ENCODE measurements at places on chromosomes 16 and 17.
A peak's percentile ranks its signal among the peaks of the same experiment; 100 is the strongest.

DNA sequence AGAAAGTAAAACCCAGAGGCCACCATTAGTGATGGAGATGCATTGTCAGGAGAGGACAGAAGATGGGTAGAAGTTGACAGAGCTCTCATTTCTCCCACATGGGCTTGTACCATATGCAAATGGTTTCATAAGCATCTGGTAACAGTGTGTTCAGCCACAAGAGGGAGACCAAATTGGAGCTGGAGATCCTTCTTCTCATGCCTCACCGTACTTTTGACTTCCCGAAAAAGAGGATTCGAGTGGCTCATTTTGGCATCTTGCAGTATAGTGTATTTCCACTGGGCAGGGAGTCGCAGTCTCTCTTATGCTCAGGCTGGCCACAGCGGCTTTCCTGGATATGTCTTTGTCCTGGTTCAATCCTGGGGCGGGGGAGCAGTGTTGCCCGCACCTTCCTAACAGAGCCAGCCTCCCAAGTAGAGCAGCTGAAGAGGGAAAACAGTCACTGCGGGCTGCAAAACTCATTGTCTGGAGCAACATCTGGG is 23.8 kb downstream of the TBC1D3B start:
- DNase-seq: no peak

DNA sequence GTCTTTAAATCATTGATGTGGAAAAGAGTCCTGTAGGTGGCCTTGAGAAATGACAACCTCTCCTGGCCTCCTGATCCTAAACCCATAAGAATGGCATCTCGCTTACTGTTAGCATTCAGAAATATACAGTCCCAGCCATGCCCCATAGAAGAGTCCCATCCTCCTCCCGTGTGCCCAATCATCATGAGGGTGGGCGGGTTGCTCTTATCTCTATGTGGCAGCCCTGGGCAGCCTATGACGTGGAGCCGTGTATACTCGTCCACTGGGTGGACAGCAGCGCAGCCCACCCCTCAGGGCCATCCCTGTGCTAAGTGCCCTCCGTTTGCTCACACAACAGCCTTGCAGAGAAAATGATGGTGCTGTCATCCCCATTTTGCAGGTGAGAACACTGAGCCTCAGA is 105.3 kb downstream of the AMFR start:
- no peak for DNase-seq

DNA sequence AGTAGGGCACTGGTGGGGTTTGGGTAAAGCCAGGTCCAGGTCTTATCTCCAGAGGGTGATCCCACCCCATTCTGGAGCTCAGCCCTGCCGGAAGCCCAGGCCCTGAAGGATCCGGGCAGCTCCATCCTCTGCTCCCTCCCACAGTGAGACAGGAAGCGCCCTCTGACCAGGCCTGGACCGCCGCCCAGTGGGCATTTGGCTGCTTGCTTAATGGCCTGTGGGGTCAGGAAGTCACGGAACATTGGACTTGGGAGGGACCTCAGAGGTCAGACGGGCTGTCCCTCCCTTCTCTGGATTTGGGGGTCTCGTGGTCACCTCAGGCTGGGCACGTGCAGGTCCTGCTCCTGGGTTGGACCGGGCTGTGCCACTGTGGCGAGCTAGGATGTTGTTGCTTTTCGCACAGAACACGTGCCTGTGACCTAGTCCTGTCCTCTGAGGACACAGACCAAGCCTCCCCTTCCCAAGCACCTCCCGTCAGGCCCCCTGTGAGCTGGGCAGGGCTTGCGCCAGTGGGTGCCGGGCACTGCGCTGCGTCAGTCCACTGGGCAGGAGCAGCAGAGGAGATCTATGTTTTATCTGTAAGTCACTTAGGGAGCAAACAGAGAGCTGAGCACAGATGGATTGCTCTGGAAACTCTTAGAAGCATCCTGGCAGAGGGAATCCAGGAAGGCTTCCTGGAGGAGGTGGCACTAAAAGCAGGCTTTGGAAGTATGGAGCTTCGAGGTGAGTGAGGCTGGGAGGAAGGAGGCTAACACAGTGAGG is 49.4 kb upstream of the GSE1 start:
- no peak for DNase-seq

- no peak for DNase-seq
Measured at GRCh38 chr17:67585077-67585602, 132.6 kb upstream of the NOL11 start.

GRCh38 chr16:65787921-65788320 is 578.6 kb upstream of the CDH5 start:
- no peak for DNase-seq

DNA sequence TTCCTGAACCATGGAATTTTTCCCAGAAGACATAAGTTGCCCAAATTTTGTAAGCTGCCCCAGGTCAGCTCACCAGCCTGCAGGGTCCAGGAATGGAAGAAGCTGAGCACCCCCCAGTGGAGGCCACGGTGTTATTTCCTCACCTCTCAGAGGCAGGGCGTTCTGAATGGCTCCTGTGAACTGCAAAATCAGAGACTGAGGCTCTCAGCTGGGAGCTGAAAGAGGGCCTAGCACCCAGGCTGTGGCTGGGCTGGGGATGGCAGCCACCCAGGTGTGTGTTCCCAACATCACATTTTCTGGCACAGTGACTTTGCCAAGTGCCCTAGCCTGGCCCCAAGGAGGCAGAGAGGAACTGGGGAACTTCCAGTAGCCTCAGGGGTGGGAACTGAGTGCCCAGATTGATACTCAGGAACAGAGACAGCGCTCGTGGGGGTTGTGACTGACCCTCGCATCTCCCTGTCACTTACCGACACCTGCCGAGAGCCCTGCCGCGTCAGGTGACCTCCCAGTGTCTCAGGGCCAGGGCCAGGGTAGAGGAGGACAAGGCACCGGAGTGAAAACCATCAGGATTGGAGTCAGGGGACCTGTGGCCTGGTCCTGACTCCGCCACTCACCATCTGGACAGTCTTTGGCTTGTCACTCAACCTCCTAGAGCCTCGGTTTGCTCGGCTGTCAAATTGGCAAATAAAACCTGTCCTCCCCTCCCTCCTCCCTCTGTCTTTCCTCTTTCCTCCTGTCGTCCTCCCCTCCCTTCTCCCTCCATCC is 11.3 kb downstream of the CACNG4 start:
- no peak for DNase-seq

GRCh38 chr17:5769593-5770354 is 185.5 kb upstream of the NLRP1 start:
- DNase-seq: no peak

DNA sequence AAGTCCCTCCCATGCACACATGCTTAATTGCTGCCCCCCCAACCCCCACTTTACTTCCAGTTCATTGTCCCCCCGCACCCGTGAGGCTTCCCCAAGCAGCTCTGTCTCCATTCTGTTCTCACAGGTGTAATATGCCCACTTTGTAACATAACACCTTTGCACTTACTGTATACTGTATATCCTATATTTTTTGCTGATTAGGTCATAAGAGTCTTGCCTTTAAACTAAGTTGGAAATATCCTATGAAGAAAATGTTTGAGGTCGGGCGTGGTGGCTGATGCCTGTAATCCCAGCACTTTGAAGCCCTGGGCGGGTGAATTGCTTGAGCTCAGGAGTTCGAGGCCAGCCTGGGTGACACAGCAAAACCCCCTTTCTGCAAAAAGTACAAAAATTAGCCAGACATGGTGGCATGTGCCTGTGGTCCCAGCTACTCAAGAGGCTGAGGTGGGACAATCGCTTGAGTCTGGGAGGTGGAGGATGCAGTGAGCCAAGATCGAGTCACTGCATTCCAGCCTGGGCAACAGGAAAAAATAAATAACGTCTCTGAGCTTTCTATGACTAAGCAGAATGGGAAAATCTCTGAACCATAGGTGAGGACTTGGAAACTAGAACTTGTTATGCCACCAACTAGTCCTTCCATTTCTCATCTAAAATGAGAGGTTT is 76.1 kb downstream of the TNRC6C start:
- DNase-seq: no peak

- no peak for DNase-seq
Measured at GRCh38 chr16:54568906-54569807, 282.6 kb upstream of the IRX3 start.

GRCh38 chr16:66357523-66357928 is 9.0 kb upstream of the CDH5 start:
- DNase-seq: peak; percentile 35

GRCh38 chr17:50502301-50502990 is 5.8 kb upstream of the MYCBPAP start:
- no peak for DNase-seq

DNA sequence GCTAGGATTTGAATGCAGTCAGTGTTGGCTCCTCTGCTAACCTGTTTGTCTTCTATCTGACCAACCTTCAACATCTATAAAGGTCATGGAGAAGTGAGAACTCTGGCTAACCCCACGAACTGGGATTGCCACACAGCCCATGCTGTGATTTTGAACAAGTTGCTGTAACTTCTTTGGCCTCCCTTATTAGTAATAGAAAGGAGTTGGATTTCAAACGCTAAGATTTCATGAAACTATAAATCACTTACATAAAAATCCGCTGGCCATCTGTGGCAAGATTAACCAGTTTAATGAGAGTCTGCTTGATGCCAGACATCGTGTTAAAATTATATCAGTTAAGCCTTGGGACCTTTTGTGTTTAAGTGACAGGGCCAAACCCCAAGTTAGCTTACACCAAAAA is 53.4 kb downstream of the HSD17B2 start:
- DNase-seq: no peak

- no peak for DNase-seq
Measured at GRCh38 chr17:43352579-43353331, 46.0 kb upstream of the ARL4D start.

- DNase-seq: peak; percentile 77
Measured at GRCh38 chr16:79628501-79628975, 28.0 kb upstream of the MAF start.

GRCh38 chr16:81873843-81874752 is 95.0 kb downstream of the PLCG2 start:
- DNase-seq: peak; percentile 54

DNA sequence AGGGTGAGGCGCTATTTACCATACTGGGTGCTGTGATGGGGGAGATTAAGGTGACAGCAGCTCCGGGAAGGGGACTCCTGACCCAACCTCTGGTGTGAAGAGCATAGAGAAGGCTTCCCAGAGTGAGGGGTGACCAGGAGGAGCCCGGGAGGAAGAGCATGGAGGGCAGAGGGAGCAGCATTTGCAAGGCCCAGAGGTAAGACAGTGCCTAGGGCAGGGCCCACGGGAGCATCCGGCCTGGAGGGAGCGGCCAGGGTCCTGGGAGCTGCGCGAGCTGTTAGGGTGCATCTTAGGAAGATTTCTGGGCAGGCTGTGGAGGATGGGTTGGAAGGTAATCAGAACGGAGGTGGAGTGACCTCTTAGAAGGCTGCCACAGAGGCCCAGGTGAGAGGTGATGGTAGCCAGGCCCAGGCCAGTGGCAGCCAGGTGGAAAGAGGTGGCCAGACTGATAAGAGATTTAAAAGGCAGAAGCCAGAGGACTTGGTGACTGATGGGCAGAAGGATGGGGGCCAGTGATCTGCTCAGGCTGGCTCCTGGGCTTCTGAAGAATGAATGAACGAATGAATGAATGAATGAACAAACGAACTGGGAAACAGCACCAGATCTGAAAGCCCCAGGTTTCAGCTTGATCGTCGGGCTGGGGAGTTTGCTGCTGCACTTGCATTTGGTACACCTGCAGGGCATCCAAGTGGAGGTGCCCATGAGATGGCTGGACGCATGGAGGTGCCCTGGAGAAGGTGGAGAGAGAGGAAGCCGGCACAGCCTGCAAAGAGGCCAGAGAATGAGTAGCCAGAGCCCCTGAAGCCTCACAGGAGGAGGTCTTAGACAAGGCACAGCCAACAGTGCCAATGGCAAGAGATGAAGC is 13.0 kb upstream of the TMEM92 start:
- no peak for DNase-seq

DNA sequence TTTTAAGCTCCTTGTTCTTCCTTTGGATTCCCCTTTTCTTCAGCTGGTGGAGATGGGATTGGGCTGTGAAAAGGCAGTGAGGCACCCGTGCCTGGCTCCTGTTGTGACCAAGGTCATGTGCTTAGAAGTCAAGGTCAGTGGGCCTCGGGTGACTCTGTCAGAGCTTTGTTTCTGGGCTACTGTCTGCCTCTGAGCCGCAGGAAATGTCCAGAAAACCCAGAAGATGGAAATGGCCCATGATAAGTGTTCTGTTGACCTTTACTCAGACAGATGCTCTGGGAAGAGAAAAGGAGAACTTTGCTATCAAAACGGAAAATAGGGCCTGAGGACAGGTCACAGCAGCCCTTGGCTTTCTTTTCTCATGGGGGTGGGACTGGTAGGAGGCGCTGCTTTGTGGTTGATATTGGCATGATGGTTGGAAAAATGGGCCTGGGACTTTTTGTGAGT is 2.9 kb downstream of the ABCC1 start:
- peak; percentile 16 for DNase-seq

DNA sequence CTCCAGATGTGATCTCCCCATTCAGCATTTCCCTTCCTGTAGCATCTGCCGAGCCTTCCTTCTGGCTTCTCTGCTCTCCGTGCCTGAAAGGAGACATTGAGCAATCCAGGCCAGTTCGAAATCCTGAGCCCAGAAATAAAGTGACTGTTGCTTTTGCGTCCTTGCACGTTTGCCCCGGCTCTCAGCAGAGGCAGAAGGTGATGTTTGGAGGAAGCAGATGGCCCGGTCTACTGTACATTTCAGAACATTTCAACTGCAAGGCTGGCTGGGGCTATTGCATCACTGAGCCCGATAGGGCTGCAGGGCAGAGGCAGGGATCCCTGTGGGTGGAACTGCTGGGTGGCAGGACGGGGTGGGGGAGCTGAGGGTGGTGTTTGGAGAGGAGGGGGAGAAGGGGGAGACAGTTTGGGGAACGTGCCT is 29.4 kb downstream of the IRF8 start:
- no peak for DNase-seq

- DNase-seq: no peak
Measured at GRCh38 chr17:74217037-74217730, 3.8 kb downstream of the TTYH2 start.

DNA sequence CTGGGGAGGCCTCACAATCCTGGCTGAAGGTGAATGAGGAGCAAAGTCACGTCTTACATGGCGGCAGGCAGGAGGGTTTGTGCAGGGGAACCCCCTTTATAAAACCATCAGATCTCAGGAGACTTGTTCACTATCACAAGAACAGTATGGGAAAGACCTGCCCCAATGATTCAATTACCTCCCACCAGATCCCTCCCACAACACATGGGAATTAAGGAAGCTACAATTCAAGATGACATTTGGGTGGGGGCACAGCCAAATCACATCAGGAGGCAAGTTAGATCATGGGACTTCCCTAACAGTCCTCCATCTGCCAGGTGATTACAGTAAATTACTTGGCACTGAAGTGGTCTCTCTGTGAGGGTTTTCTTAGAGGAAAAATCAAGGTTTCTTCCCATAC is 5.3 kb downstream of the TMEM114 start:
- DNase-seq: no peak
